ENCODE measurements at places on chromosomes 1 and 21.

DNA sequence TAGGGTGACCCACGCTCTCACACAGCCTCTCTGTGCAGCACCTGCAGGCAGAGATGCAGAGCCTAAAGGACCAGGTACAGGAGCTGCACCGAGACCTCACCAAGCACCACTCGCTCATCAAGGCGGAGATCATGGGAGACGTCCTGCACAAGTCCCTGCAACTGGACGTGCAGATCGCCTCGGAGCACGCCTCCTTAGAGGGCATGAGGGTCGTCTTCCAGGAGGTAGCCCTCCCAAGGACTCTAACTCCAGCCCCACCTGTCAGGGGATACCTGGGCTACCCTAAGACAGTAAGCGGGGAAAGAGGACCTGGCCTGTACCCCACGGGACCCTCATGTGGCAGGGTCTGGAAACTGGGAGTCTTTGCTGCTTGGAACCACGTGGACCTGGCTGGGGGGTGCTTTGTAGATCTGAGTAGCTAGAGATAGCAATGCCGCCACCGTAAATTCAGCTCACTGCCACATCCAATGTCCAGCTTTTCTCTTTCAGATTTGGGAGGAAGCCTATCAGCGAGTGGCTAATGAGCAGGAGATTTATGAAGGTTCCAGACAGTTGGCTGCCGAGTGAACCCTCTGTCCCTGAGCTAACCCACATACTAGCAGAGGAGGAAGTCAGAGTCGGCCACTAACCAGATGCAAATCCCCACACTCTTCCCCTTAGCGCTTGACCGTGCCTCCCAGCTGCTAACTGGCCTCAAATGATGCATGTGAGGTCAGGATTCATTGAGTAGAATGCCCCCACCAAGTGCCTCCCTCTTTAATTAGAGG is 6.5 kb downstream of the RNF207 start:
- no peak for DNase-seq

- no peak for DNase-seq
These were observed 12.1 kb upstream of the C1orf174 start for GRCh38 chr1:3911981-3912808.

DNA sequence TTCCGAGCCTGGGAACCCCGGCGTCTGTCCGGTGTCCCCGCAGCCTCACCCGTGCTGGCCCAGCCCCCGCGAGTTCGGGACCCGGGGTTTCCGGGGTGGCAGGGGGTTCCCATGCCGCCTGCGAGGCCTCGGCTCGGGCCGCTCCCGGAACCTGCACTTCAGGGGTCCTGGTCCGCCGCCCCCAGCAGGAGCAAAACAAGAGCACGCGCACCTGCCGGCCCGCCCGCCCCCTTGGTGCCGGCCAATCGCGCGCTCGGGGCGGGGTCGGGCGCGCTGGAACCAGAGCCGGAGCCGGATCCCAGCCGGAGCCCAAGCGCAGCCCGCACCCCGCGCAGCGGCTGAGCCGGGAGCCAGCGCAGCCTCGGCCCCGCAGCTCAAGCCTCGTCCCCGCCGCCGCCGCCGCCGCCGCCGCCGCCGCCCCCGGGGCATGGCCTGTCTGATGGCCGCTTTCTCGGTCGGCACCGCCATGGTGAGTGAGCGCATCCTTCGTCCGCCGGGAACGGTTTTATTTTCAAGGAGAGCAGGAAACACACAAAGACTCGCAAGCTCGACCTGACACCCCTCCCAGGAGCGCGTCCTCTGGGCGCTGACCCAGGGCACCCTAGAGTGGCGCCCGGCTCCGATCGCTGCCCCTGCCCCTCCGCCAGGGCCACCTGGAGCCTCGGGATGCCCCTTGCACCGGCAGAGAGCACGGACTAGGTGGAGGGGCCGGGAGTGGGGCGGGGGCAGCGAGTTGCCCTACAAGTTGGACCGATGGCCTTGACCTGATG is at the start of gene ABCG1:
TSS of gene ABCG1 (plus strand) at position 305 of the 770 bp plus-strand sequence. CDS start at position 428, 123 bp downstream.
- peak; percentile 25 for DNase-seq

DNA sequence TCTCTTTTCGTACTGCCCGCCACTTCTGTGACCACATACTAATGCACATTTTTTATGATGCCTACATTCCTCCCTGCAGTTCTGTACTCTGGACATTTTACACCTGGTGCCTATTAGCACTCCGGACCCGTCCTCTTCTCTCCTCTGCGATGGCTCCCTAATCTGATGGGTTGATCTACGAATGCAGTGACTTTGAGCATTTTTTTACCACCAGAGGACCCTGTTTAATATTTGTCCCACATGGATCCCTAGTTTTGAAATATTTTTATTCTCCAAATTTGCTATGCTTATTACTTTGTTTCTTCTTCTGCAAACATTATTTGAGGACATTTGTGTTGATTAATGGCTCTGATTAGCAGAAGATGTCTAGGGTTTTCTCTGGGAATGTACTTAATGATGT is 5.2 kb downstream of the PPFIA4 start:
- DNase-seq = no peak

- DNase-seq = no peak
These were observed 776.5 kb downstream of the KCNT2 start for GRCh38 chr1:195831789-195832188.

GRCh38 chr1:222788402-222789156 is 26.3 kb upstream of the DISP1 start:
- no peak for DNase-seq
